Activated CD4-positive, alpha-beta memory T cell treated with anti-CD3 and anti-CD28 coated beads for 36 hours (primary cell): ENCODE measurements at places on chromosomes 1 and 21. TPM values are rescaled to one million over a fixed set of nuclear protein-coding genes. Genes with fewer than 3 reads are reported as not detected.
A peak's percentile ranks its signal among the peaks of the same experiment; 100 is the strongest.

Gene CNR2
- not detected for total RNA-seq

Gene GJA5
- total RNA-seq, result not detected

Gene PLEKHN1
- total RNA-seq, result 5.8 TPM

DNA sequence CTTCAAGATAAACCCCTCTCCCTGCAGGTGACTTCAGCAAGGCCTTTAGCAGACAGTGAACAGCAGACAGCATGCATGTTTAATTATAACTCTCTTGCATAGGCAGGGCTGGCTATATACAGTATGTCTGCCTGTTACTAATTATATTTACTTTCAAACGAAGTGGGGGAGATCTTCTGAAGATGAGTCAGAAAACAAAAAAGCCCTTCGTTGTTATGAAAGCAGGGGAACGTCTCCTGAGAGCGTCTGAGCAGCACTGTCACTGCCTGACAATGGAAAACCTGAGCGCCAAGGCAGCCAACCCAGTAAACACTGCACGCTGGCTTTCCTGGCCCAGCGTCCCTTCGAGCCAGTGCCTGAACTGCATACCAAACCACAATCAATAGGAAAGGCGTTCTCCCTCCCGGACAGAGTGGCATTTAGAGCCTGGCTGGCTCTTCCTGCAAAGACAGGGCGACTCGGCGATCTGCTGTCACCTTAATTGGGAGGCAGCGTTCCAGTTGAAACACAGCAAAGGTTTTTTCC, 54.1 kb downstream of the TOMM20 start:
- H3K4me1 ChIP-seq, result peaks cover 32% of the 10 kb centered on the region
- peak overlapping the region; percentile 99 for H3K27ac ChIP-seq
- no peaks in the 10 kb centered on the region for H3K27me3 ChIP-seq
- peak overlapping the region; percentile 74 for H3K4me3 ChIP-seq
- H3K36me3 ChIP-seq, result peaks cover 4% of the 10 kb centered on the region

DNA sequence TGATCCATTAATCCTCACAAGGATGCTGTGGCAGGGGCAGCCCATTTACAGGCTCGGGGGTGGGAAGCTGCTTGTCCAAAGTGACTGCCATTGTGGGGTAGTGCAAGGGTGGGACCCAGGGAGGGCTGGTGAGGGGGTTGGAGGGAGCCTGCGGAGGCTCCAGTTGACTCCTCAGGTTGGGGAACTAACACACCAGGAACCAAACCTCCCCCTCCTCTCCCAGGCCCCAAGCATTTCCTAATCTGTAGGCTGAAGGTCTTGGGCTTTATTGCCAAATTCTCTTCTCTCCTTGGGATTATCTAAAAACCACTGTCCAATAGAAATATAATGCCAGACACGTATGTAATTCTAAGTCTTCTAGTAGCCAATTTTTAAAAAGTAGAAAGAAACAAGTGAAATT, 18.2 kb downstream of the IKBKE start:
- no peak overlapping the region for H3K27ac ChIP-seq
- peaks cover 15% of the 10 kb centered on the region for H3K36me3 ChIP-seq
- no peaks in the 10 kb centered on the region for H3K4me1 ChIP-seq
- no peak overlapping the region for H3K4me3 ChIP-seq
- DNase-seq, result no peak
